ENCODE measurements at places on chromosomes 3 and 15.

- no peak for DNase-seq
These were observed 574.6 kb upstream of the ARPP21 start for GRCh38 chr3:35064761-35065160.

GRCh38 chr15:64810497-64811326 is 14.7 kb downstream of the PIF1 start:
- DNase-seq = no peak

DNA sequence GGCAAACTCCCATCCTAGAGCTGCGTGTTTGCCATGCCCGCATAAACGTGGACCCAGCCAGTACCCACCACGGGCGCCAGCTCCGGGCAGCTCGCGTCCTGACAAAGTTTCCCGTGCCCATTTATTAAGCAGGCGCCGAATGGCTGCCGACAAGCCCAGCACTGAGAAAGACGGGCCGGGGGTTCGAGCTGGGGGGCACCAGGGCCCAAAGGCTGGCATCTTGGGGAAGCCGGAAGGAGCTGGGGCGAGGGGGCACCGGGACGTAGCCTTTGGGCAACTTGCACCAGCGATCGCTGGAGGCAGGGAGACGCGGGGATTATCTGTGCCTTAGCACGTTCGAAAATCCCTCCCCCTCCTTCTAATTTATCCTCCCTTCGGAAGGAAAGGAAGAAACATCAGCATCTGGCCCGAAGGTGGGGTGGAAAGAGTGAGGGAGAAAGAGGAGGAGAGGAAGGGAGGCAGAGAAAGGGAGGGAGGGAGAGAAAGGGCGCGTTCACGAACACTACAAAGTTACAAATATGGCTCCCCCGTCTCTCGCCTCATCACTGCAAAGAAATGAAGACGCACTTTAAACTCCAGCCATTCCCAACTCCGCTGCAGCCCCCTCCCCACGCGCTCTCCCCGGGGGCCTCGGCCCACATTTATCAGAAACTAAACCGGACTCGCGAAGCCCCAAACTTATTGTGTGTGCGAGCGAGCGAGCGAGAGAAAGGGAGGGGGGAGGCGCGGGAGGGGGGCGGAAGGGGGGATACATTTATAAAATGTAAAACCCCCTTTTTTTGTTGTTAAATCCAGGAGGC is 1.0 kb downstream of the ANP32A start:
- peak; percentile 28 for DNase-seq

DNA sequence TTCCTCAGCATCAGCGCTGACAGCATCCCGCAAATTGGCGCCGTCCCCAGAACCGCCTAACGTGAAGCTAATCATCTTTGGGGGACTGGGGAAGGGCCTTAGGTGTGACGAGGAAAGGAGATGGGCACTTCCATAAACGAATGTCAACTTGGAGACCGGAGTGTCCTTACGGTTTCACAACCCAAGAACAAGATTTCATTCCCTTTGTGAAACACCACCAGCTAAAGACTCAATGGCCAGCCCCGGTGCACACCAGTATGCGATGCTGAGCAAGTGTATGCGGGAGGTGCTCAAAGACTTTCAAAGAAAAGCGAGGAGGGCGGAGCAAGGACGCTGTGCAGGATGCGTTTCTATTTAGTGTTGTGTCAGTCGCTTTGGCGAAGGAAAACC is 759 bp upstream of the TTBK2 start:
- peak; percentile 35 for DNase-seq

DNA sequence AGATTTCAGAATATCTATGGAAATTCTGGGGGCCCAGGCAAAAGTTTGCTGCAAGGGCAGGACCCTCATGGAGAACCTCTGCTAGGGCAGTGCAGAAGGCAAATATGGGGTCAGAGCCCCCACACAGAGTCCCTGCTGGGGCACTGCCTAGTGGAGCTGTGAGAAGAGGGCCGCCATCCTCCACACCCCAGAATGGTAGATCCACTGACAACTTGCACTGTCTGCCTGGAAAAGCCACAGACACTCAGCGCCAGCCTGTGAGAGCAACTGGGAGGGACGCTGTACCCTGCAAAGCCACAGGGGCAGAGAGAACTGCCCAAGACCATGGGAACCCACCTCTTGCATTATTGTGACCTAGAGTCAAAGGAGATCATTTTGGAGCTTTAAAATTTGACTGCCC is 13.8 kb downstream of the CCNDBP1 start:
- no peak for DNase-seq

DNA sequence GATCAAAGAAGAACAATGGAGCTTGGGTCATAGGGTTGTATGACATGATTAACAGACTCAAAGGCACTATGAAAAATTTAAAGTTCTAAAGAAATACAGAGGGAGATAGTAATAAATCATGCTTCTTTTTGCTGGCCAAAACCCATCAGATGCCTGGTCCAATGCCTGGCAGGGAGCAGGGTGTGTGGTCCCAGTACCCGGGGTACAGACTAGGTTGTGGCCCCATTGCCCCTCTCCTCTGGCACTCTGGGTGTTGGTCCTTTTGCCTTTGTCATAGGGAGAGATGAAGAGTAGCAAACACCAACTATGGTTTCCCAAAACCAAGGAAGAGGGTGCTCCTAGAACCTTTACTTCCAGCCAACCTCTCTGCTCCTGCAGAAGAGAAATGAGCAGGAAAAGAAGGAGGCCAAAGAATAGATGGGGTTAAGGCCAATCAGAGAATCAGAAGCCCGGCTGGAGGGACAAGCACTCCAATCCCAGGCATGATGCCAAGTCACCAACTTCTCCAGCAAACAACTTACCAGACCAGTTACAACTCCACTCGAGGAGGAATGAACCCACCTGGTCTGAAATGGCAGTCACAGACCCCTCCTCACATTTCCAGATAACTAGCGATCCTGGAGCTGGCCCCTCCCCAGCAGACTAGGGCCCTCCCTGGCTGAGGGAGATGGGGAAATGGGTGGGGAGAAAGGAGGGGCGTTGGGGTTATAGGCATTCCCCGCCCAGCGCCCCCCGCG is 1.8 kb downstream of the IGDCC3 start:
- DNase-seq = no peak
